ENCODE measurements at places on chromosomes 3 and 15. TPM values are rescaled to one million over a fixed set of nuclear protein-coding genes. Genes with fewer than 3 reads are reported as not detected.

The C15orf62 gene
- total RNA-seq = 0.19 TPM

The TEX55 gene
- total RNA-seq = not detected

The IL5RA gene
- total RNA-seq = not detected

The HDC gene
- 3.2 TPM for total RNA-seq

The AMT gene
- 1.2 TPM for total RNA-seq

The PDCD7 gene
- 22.9 TPM for total RNA-seq

The CCR1 gene
- total RNA-seq = 39.7 TPM

The TMEM44 gene
- 12.4 TPM for total RNA-seq

The ZNF280D gene
- total RNA-seq = 37.2 TPM

The SETD2 gene
- total RNA-seq = 46.6 TPM

The BSN gene
- total RNA-seq = 0.16 TPM

The IRAK2 gene
- total RNA-seq = 4.7 TPM

The UBA7 gene
- total RNA-seq = 38.2 TPM

The LRRIQ4 gene
- not detected for total RNA-seq

The CHMP2B gene
- total RNA-seq = 33.6 TPM

The RNF7 gene
- total RNA-seq = 76.3 TPM

Measured in mesenteric fat pad (tissue), 1 donor.